ENCODE measurements at places on chromosomes 4 and X. TPM values are rescaled to one million over a fixed set of nuclear protein-coding genes. Genes with fewer than 3 reads are reported as not detected.
A peak's percentile ranks its signal among the peaks of the same experiment; 100 is the strongest.

Gene AFF2
- total RNA-seq, result 0.45 TPM

Gene FHDC1
- total RNA-seq, result 0.07 TPM

Gene STATH
- total RNA-seq, result not detected

Gene CCSER1
- 0.19 TPM for total RNA-seq

Gene ELF4
- 28.2 TPM for total RNA-seq

Gene MAGEA12
- total RNA-seq, result not detected

Gene HTRA3
- total RNA-seq, result not detected

Gene POU3F4
- total RNA-seq, result not detected

Gene MORC4
- 12.1 TPM for total RNA-seq

Gene TMEM144
- total RNA-seq, result 0.29 TPM

Gene DOCK11
- 47.5 TPM for total RNA-seq

Gene CCDC110
- total RNA-seq, result 0.26 TPM

Gene PCDH11X
- total RNA-seq, result not detected

Gene P2RY4
- not detected for total RNA-seq

Gene MAMLD1
- total RNA-seq, result 2.1 TPM

Gene MEPE
- not detected for total RNA-seq

DNA sequence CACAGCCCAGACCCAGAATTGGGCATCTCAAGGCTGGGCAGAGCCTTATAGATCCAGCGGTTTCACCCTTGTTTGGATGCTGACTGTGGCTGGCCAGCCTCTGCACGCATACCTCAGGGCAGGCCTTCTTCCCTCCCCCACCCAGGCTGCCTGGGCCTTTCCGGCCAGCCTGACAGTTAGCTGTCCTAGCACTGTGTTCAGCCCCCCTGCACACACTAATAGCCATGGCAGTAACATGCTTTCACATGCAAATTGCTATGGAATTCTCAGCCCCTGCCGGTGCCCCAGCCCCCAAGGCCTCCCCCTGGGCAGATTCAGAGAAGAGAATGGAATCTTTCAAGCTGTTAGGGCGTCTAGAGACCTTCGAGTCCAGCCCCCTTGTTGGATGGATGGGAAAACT is 17.7 kb downstream of the EFNB1 start:
- DNase-seq, result no peak

GRCh38 chr4:73871511-73872310 is 2.5 kb downstream of the CXCL1 start:
- DNase-seq, result no peak

- DNase-seq, result no peak
Measured at GRCh38 chr4:31045151-31045550, 325.0 kb downstream of the PCDH7 start.

GRCh38 chr4:129239088-129239487 is 143.1 kb downstream of the C4orf33 start:
- no peak for DNase-seq

- DNase-seq, result peak; percentile 62
Measured at GRCh38 chrX:118346258-118347094, 570 bp downstream of the WDR44 start.

GRCh38 chr4:149845743-149846142 is 30.1 kb upstream of the IQCM start:
- DNase-seq, result no peak

GRCh38 chr4:118225511-118225910 is 127.3 kb downstream of the PRSS12 start:
- no peak for DNase-seq

- DNase-seq, result no peak
Measured at GRCh38 chrX:136476501-136476900, 11.2 kb upstream of the BRS3 start.

DNA sequence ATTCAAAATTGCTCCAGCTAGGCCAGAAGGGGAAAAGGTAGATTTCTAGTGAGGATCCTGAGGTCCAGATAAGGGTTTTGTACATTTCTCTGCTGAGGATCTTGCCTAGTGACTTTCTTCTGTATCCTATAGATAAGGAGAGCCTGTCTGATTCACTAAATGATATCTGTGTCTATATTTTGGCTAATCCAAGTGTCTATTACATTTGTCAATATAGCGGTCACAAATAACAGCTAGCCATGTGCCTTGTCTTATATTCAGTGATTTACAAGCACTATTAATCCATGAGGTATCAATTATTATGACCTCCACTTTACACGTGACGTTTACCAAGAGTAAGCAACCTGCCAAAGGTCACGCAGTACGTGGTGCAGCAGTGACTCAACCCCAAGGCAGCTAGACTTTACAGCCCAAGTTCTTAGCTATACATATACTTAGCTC is 41.6 kb downstream of the TMEM165 start:
- no peak for DNase-seq

GRCh38 chr4:41652971-41653370 is 95.6 kb downstream of the PHOX2B start:
- DNase-seq, result no peak

DNA sequence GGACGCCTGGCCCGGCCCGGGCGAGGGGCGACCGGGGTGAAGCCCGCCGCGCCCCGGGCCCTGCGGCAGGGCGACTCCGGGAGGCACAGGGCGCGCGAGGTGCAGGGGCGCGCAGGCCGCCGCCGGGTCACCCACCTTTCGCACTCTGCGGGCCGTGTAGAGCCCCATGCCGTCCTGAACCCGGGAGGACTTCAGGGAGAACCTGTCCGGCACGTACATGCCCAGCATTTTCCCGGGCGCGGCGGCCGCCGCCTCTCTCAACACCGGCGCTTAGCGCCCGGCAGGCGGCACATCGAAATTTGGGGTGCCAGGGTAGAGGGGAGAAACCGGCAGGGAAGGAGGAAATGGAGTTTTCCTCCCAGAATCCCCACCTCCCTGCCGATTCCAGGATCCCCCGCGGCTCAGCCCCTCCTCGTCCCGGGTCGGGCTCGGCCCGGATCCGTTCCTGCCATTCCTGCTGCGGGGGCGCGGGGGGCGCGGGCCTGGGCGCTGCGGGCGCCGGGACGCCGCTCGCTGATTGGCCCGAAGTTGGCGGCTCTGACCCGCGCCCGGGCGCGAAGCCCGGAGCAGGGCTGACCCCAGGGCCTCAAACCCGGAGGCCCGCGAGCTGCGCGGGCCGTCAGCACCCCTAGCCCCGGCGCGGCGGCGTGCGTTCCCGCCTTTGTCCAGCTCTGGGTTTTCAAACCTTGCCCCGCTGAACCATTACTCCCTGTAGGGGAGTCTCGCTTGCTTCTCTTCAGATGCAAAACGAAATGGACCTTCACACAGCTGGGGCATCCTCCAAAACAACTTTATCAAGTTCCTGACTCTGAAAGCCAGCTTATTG is at the start of gene PRDM5:
Gene PRDM5, minus strand, starts transcription at position 346 of the 826 bp plus-strand sequence. Its CDS starts 118 bp downstream, at position 228.
- peak; percentile 31 for DNase-seq

- no peak for DNase-seq
Measured at GRCh38 chr4:110666030-110666429, 43.2 kb upstream of the PITX2 start.

DNA sequence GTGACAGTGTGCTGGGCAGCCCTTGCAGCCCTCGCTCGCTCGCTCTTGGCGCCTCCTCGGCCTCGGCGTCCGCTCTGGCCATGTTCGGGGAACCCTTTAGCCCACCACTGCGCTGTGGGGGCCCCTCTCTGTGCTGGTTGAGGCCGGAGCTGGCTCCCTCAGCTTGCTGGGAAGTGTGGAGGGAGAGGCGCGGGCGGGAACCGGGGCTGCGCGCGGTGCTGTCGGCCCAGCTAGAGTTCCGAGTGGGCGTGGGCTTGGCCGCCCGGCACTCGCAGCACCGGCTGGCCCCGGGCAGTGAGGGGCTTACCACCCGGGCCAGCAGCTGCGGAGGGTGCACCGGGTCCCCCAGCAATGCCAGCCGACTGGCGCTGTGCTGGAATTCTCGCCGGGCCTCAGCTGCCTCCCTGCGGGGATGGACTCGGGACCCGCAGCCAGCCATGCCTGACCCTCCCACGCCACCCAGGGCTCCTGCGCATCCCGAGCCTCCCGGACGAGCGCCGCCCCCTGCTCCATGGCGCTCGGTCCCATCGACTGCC is 770.1 kb upstream of the GALNTL6 start:
- DNase-seq, result no peak

GRCh38 chr4:181083757-181084361 is 1159.3 kb upstream of the TENM3 start:
- no peak for DNase-seq

- DNase-seq, result no peak
Measured at GRCh38 chr4:26319949-26320537, 771 bp upstream of the RBPJ start.

- no peak for DNase-seq
Measured at GRCh38 chr4:71293705-71294104, 45.1 kb upstream of the SLC4A4 start.

- DNase-seq, result no peak
Measured at GRCh38 chr4:79759793-79760192, 313.2 kb downstream of the ANTXR2 start.

GRCh38 chrX:54807524-54808108 is at the start of gene MAGED2:
TSS of gene MAGED2 (plus strand) at chrX:54807745. CDS start at chrX:54809332, 1,587 bp downstream.
- DNase-seq, result peak; percentile 62

GRCh38 chr4:33080275-33080674 is 2360.1 kb downstream of the PCDH7 start:
- DNase-seq, result no peak

DNA sequence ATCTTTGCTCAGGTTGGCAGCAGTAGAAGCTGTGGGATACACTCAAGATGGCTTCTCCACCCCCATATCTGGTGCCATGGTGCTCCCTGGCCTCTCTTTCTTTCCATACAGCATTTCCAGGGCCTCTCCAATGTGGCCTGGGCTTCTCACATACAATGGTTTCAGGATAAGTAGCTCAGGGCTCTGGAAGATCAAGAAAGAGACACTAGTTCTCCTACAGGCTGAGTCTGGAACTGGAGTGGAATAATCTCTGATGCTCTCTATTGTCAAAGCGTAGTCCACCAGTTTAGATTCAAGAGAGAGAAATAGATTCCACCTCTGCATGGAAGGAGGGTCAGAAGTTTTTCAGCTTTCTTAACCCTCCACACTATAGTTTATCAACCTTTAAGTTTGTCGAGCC is 138.2 kb upstream of the AADAT start:
- no peak for DNase-seq

GRCh38 chr4:104750008-104750407 is 255.3 kb upstream of the CXXC4 start:
- no peak for DNase-seq

- DNase-seq, result no peak
Measured at GRCh38 chr4:10974371-10974770, 289.8 kb upstream of the CLNK start.

- no peak for DNase-seq
Measured at GRCh38 chrX:154348114-154348531, 26.3 kb downstream of the FLNA start.

GRCh38 chr4:150394046-150394445 is 187.9 kb upstream of the MAB21L2 start:
- DNase-seq, result no peak

DNA sequence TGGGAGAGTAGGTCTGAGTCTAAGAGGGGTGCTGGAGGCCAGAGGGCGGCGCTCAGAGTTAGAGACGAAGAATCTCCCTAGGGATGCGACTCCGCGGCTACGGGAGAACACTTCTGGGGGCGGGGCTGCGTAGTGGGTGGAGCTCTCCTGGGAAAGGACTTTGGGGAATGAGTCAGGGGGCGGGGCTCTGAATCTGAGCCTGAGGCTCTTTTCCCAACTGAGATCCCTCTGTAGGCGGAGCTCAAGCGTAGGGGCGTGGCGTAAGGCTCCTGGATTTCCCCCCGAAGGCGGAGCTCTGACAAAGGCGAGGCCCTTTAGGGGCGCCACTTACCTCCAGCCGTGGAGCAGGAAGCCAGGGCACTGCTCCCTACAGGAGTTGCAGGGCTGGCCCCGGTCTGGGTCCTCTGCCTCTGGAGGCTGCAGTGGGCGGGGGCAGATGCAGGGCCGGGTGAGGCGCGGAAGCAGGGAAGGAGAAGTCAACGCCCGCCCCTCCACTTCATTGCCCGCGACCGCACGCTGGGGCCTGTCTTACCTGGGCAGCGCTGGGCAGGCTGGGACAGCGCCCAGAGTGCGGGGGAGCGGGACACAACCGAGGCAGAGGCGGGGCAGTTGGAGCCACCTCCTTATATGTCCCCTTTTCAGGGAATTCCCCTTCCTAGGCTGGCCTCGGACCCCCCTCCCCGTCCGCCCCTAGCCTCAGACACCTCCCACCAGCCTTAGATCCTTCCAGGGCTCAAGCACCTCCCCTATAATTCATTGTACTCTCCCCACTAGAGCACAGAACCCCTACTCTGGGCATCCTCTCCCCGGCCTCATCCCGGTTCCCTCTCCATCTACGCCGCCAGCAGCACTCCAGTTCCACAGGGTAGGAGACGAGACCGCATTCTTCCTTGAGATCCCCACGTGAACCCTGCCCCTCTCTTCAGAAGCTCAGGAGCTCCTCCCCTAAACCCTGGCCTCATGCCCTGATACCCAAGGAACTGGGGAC is 1.6 kb downstream of the PRICKLE3 start:
- peak; percentile 67 for DNase-seq

- DNase-seq, result no peak
Measured at GRCh38 chr4:188086858-188087257, 22.5 kb downstream of the TRIML2 start.

- DNase-seq, result no peak
Measured at GRCh38 chr4:142954415-142954814, 108.3 kb upstream of the INPP4B start.

DNA sequence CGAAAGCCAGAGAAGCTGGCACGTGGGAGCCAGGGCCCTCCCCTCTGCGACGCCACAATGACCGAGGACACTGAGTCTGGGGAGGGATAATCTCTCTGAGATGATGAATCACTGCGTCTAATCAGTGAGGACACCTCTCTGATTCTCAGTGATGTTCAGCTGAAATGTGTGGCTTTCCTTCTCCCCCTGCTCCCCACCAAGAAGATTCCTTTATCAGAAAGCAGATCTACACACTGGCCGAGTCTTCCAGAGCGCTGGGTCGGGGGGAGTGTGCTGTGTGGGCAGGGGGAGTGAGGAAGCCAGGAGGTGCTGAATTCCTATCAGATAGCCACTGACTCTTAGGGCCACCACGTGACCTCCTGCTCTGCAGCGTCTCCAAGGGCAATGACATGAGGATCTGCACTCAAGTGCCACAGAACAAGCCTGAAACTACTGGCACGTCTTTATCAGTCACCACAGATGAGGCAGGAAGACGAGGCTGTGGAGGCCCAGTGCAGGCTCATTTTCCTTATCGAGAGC is 89.2 kb downstream of the GATB start:
- DNase-seq, result no peak

All from activated CD4-positive, alpha-beta memory T cell treated with anti-CD3 and anti-CD28 coated beads for 36 hours (primary cell).